ENCODE measurements at places on chromosomes 12 and 14.
A peak's percentile ranks its signal among the peaks of the same experiment; 100 is the strongest.

GRCh38 chr12:51108136-51108535 is 24.7 kb upstream of the CSRNP2 start:
- no peak for DNase-seq

DNA sequence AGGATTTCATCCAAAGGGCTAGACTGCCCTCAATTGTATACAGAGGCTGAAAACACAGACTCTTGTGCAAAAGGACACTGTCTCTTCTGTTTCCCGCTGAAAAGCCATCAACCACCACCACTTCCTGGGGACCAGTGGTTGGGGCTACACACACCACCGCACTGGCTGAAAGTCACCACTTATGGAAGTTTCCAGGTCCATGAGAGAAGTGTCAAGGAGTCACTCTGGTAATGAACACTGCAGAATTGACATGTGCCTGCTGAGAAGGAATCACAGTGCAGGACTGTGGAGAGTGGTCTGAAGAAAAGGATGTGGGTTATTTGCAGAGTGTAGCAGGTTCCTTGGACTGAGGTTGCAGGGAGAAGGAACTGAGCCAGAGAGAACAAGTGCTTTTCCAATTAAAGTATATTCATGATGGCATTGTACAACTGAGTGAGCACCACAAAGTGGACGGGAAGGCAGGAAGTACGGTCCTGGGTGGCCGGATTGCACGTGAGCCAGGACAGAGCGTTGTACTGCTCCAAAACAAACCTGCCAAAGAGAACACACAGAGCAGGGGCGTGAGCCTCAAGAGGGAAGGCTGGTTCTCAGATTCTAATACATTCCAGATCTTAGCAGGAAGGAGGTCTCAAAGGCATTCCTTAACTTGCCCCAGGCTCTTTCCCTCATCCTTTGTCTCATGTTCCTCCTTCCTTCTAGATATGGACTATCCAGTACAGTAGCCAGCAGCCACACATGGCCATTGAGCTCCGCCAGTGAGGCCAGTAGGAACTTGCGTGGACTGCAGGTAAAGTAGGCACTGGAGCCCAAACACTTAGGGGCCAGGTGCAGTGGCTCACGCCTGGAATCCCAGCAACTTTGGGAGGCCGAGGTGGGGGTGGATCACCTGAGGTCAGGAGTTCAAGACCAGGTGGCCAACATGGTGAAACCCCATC is 316.4 kb downstream of the MED13L start:
- no peak for DNase-seq

DNA sequence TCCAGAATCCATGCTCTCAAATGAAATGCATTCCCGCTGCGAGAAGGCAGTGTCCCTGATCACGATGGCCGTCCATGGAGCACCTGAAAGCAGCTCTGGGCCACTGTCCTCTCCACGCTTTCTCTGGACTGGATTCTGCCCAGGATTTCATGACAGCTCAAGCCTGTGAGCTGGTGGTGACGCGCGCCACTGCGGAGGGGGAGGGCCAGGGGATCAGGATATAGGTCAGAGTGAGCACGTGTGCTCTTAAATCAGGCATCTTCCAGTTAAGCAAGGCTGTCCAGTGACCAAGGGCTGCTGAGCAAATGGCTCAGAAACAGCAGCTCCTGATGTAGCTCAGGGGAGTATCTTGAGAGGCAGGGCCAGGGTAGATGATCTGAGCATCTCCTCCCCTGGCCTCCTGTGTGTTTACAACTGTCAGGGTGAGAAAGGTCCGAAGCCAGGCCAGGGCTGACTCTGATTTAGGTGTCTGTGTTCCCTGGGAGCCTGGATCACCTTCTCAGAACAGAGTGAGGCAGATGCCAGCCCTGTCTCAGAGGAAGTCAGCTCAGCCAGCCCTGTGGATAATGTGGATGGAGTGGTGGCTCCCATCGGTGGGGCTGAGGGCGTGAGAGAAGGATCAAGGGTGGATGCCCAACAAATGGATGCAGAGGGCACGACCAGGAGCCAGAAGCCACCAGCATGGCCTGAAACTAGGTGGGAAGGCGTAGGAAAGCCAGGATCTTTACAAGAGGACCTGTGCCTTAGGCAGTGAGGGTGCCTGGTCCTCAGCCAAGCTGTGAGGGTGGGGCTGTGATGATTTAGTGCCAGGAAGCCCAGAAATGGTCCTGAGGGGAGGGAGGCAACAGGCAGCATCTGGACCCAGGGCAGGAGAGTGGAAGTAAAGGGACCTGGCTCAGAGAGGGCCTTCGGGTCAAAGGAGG is 55.3 kb downstream of the ELK3 start:
- DNase-seq, result no peak

- DNase-seq, result no peak
Observed at GRCh38 chr12:76450690-76451089, 102.5 kb upstream of the BBS10 start.

GRCh38 chr14:79404874-79405511 is 806.3 kb downstream of the DIO2 start:
- DNase-seq, result no peak

DNA sequence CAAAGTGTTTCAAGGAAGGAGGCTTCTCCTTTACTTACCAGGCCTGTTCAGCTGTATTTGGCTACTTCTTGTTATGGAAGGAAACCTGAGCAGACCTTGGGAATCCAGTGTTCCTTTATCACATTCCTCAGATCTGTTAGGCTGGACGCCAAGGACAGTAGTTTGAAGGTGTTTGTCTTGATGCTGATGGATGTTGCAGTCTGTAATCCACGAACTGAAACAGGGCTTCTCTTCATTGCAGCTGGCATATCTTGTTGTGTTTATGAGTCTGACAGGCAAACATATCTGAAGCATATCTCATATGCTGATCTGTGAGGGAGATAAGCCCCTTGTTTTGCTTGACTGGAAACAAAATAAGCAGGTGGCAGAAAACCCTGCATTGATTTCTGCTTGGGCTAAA is 904.3 kb downstream of the NRXN3 start:
- DNase-seq, result no peak

GRCh38 chr12:102503056-102503681 is 22.8 kb upstream of the IGF1 start:
- no peak for DNase-seq

- no peak for DNase-seq
Observed at GRCh38 chr12:3947781-3948180, 74.6 kb upstream of the PARP11 start.

DNA sequence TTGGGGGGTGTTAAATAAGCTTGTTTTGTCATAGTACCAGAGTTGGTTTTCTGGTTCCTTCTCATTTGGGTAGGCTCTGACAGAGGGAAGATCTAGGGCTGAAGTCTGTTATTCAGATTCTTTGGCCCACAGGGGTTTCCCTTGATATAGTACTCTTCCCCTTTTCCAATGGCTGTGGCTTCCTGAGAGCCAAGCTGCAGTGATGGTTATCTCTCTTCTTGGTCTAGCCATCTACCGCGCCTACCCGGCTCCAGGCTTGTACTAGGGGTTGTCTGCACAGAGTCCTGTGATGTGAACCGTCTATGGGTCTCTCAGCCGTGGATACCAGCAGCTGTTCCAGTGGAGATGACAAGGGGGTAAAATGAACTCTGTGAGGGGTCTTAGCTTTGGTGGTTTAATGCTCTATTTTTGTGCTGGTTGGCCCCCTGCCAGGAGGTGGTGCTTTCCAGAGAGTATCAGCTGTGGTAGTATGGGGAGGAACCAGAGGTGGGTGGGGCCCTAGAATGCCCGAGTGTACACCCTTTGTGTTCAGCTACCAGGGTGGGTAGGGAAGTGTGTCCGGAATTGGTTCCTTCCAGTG is 209.7 kb downstream of the GPHN start:
- no peak for DNase-seq

DNA sequence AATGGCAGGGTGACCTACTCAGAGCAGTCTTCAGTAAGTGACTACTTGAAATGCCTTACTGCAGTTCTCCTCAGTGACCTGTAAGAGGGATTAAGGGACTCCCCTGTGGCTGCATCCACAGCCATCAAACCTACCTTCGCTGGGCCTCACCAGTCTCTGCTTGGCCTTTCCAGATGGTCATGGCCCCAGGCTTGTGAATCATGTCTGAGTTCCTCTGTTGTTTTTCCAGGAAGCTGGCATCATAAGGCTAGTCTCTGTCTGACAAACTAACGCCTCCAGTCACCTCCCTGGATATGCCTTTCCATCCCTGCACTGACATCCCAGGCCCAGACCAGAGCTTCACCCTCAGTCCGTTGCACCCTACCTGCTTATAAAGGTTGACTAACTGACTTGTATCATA is 14.0 kb downstream of the RNASE2 start:
- no peak for DNase-seq

DNA sequence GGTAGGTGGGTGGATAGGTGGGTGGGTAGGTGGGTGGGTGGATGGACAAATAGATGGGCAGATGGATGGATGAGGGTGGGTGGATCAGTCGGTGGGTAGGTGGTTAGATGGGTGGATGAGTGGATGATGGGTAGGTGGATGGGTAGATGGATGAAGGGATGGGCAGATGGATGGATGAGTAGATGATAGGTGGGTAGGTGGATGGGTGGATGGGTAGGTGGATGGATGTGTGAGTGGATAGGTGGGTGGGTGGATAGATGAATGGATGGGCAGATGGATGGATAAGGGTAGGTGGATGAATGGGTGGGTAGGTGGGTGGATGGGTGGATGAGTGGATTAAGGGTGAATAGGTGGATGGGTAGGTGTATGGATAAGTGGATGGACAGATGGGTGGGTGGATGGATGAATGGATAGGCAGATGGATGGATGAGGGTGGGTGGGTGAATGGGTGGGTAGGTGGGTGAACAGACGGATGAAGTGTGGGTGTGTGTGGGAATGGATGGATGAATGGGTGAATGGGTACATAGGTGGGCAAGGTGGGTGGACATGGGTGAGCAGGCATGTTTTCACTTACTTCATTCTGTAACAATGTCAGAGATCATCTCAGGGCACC is 3.3 kb upstream of the INF2 start:
- no peak for DNase-seq

GRCh38 chr14:81437244-81437643 is 37.1 kb upstream of the STON2 start:
- DNase-seq, result no peak

- peak; percentile 67 for DNase-seq
Observed at GRCh38 chr12:123043536-123044001, 63.1 kb downstream of the ARL6IP4 start.

DNA sequence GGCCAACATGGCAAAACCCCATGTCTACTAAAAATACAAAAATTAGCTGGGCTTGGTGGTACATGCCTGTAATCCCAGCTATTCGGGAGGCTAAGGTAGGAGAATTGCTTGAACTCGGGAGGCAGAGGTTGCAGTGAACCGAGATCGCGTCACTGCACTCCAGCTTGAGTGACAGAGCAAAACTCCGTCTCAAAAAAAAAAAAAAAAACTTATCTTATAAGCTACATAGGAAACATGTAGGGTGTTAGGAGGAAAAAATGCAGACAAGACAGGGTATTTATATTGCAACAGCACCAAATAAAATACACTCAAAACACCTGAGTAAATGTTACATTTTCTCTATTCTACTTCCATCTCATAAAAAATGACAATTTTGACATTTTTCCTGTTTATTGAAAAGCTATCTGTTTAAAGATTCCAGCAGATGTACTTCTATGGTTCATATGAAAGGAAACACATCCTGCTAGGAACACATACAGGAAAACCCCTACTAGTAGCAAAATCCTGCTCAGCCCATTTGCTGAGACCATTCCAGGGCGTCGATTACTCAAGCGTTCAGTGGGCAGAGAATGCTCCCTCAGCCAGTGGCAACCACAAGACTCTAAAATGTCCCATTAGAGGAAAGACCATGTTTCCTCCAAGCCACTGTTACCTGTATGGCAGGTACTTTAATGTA is 19.7 kb downstream of the CORO1C start:
- DNase-seq, result no peak

DNA sequence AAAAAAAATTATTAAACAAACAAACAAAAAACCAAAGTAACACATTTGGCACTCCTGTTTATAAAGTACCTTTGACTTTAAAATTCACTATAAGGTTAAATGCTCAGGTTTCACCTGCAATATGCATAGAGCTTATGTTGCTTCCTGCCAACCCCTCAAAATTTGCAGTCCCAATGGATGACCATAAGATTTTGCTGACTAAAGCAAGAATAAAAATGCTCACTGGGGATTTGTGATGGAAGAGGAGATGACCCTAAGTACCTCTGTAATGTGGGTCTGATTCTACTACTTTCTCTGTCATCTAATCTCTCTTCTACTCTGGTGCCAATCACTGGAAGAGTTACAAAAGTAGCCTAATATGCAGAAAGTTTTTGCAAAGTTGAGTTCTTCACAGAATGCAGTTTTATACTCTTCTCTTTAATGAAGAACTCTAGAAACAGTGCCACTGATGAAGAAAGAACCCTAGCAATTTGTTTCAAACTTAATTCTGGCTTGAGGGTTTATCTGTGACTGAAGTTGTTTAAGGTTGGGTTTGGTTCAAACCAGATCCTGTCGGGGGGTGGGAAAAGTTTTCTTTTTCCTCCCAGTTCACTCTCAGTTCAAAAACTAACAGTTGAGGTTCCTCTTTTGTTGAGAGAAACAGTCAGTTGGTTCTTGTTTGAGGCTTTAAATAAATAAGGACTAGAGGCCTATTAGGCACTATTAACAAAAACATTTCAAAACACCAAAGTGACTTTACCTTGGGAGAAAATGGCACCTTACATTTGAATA is 10.9 kb downstream of the WASHC3 start:
- no peak for DNase-seq

DNA sequence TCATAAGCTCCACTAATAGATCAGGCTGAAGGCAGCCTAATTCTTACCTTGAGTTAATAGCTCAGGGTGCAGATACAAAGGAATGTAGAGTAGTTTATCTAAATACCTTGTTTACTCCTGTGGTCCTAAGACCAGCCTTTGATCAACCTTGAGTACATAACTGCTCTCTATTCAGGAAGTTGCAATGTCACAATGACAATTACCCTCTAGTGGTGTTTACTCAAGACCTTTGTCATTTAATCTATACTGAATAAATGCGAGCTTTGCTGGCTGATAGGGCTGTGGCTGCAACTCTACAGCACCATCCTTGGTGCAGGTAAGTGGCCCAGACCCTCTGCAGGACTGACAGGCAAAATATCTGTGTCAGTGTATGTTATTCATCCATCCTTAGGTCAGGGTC is 282.7 kb downstream of the ATXN7L3B start:
- no peak for DNase-seq

Data from NAMALWA (cell line).